ENCODE measurements at places on chromosomes 4 and X. TPM values are rescaled to one million over a fixed set of nuclear protein-coding genes. Genes with fewer than 3 reads are reported as not detected.

- no peak for DNase-seq
These were observed 357.3 kb upstream of the RASGEF1B start for GRCh38 chr4:81828991-81829390.

GRCh38 chr4:103067841-103068547 is 8.6 kb downstream of the SLC9B2 start:
- no peak for DNase-seq

GRCh38 chr4:64911846-64912245 is 502.6 kb upstream of the TECRL start:
- no peak for DNase-seq

- DNase-seq = no peak
These were observed 29.0 kb downstream of the REELD1 start for GRCh38 chr4:146243141-146243882.

DNA sequence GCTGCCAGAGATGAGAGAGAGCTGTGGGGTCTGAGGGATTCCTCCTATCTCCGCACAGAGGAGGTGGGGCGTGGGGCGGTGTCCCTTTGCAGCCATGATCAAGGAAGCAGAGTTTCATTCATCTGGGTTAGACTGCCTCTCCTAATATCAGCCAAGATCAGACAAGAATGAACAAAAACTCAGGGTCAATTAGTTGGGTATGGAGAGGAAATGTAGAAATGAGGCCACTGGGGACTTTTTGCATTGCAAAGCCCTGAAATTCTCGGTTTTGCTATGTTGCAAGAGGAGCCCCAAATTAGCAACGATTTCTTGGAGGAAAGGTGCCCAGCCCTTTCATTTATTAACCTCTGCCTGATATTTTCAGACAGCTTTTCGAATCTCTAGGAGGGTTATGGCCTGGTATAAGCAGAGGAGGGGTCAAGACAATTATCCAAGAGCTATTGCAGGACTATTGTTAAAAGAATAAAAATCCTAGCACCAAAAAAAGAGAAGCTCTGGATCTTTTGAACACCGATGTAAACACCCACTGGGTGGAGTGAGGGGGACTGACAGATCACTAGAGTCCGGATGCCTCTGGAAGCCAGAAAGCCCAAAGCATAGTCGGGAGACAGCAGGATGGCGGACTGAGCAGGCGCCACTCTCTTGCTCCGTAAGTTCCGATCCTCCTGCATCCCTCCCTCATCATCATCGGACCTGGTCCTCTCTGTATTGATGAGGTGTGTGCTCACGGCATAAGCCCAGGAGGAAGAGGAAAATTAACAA is 34.4 kb upstream of the ACSL1 start:
- DNase-seq = no peak

DNA sequence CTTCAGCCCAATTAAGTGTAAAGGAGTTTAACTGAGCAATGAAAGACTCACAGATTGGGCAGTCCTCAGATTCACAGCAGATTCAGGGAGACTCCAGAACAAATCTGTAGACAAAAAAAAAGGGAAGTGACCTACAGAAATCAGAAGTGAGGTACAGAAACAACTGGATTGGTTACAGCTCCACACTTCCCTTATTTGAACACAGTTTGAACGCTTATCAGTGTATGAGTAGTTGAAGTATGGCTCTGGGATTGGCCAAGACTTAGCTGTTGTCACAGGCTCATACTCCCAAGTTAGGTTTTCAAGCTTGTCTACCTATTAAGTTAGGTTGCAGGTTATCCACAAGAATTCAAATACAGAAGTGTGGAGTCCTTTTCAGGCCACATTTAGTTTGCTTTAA is 112.4 kb upstream of the ELOVL6 start:
- no peak for DNase-seq

- DNase-seq = no peak
These were observed 220.8 kb downstream of the NWD2 start for GRCh38 chr4:37465296-37465695.

DNA sequence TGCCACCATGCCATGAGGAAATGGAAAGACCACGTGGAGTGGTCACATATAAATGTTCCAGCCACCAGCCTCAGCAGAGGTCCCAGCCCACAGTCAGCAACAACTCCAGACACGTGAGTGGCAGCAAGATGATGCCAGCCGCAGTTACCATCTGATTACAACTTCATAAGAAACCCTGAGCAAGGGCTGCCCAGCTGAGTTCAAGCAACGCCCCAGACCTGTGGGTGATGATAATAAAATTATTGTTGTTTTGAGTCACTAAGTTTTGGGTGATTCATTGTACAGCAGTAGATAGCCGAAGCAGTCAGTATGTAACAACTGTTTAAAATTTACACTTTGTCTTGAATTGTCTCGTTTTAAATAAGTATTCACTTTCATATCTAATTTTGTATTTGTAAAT is 5.8 kb upstream of the CCNG2 start:
- DNase-seq = no peak

DNA sequence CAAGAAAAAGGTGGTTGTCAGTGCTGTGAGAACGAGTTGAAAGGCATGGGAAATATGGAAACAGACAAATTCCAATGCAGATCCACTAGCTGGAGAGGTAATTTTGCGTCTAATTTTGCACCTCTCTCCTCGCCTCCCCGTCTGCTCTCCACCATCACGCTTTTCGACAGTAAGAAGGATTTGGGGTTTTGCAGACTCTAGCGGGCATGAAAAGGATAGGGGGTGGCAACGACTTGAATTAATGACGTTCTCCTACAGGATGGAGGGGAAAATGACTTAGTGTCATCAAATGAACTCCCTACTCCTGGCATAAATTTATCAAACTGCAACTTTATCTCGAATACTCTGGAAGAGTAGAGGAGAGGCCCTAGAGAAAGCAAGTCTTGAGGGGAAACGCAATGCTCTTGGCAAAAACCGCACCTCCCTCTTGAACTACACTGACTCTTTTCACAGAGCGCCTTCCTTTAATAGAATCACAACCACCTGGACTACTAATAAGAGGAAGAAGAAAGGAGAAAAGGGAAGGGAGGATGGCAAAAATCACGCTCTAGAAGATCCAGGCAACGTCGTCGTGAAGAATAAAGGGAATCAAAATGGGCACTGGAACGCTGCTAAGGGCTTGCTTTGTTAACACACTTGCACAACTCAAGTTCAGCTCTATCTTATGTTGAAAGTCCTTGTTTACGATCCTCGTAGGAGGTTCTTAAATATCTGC is 871 bp upstream of the SLITRK2 start:
- DNase-seq = no peak

GRCh38 chrX:28379103-28379502 is 208.1 kb upstream of the IL1RAPL1 start:
- no peak for DNase-seq

DNA sequence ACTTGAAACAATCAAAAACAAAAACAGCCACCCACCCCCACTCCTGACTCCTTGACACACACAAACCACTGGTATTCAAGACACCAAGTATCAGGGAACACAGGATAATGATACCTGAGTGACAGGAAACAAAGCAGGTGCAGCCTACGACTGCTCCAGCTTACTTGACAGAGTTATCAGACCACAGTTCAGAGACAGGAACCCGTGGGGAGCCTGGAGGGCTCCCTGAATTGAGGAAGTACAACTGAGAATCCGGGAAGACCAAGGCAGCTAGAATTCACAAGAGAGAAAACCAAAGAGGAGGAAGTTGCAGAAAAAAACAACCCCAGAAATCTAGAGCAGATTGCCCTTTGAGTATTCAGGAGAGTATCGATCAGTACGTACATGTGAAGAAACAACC is 20.5 kb downstream of the COMMD8 start:
- DNase-seq = no peak

- DNase-seq = no peak
These were observed 157.9 kb downstream of the AMELX start for GRCh38 chrX:11451151-11451550.

- DNase-seq = no peak
These were observed 107.6 kb upstream of the BANK1 start for GRCh38 chr4:101682946-101683345.

- DNase-seq = no peak
These were observed 100.7 kb downstream of the CRLF2 start for GRCh38 chrX:1111601-1112300.

GRCh38 chr4:120844528-120844921 is 78.0 kb downstream of the PRDM5 start:
- DNase-seq = no peak

DNA sequence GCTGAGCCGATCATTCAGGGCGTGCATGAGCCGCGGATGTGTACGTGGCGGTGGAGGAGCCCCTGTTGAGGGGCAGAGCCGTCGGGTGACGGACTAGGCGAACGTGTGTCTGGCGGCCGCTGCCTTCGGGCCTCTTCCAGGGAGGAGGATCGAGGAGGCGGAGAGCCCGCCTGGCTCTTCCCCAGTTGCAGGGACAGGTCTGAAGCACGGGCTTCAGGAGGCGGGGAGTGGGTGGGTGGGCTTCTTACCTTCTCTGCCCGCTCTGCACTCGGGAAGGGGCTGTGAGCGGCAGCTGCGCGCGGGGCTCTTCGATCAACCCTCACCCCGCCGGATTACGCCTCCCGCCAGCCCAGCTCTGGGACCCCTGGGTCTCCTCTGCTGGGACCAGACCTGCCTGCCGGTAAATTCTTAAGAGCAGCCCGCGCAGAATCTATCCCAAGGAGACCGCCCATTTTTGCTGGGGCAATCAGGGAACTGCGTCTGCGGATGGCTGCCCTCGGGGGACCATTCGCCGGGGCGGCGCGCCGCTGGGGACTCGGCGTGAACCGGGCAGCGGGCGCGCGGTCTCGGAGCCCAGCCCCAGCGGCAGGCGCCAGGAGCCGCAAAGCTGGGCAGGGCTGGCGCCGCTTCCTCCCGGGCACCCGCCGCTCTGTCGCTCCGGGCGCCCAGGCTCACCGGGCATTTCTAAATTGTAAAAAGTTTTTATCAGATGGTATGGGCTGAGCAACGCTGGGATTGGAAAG is 4.9 kb downstream of the PLAC8 start:
- DNase-seq = no peak

DNA sequence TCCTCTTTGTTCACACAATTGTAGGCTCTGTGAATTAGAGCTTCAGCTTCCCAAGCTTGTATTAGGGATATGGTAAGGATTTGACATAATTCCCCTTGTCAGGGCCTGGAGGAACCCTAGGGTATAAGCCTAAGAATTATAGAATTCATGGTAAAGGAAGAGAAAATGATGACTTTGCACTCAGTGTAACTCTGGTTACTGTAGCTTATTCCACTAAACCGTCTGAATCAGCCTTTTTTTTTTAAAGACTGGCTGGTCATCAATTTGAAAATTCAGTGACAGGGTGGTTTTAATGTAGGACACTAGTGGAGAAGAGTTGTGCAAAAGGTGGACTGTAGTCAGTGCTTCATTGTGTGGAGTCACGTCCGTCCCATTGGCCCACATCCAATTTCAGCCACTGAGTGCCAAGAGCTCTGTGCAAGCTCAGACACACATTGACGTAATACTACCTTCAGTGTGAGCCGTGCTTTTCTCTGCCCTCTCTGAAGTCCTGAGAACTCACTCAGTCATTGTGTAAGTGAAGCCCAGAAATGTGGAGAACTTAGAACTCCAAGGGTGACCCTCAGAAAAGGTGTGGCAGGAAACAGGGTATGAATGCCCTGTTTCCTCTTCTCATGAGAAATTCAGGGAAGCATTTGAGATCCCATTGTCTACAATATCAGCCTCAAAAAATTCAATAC is 449.8 kb downstream of the C4orf33 start:
- DNase-seq = no peak

The IKBKG gene
- total RNA-seq = 11.8 TPM

The INTU gene
- 8.8 TPM for total RNA-seq

The PCDH19 gene
- 3.4 TPM for total RNA-seq

The USP26 gene
- not detected for total RNA-seq

The PNMA6A gene
- total RNA-seq = 1.2 TPM

The TEX13D gene
- total RNA-seq = not detected

Measured in vagina (tissue), 2 donors.